T-helper 9 cell (primary cell): ENCODE measurements at places on chromosomes 4 and X.

- DNase-seq: no peak
These were observed 78.3 kb upstream of the EGFL6 start for GRCh38 chrX:13491061-13491460.

DNA sequence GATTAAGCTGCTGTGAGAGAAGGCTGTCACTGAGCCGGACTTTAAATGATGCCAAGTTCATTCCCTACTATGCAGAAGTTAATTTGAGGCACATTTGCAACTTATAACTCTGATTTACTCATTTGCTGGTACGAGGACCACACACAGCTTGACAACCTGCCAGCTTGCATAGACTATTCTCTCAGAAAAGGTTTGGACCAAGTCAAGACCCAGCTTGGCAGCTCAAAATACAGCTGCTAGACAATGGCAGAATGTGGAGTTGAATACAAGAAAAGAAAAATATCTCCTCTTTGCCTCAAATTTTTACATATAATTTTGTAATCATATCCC, 338.9 kb downstream of the DHX15 start:
- DNase-seq: no peak

DNA sequence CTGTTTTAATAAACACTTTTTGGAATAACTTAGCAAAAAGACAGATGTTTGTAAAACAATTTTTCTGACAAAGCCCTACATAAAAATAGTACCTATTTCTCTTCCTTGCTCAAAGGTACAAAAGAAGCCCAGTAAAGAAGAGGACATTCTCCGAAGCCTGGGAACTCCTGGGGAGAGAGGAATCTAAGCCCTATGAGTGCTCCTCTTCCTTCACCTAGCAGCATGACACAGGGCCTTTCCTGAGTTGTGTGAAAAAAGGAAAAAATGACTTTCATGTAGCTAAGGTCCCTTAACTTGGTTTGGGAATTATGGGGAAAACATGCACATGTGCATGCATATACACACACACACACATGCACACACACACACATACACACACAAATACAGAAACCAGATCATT, 586.9 kb downstream of the TMA16 start:
- no peak for DNase-seq

- DNase-seq: no peak
These were observed 36.6 kb upstream of the UGT2A1 start for GRCh38 chr4:69689599-69689998.

DNA sequence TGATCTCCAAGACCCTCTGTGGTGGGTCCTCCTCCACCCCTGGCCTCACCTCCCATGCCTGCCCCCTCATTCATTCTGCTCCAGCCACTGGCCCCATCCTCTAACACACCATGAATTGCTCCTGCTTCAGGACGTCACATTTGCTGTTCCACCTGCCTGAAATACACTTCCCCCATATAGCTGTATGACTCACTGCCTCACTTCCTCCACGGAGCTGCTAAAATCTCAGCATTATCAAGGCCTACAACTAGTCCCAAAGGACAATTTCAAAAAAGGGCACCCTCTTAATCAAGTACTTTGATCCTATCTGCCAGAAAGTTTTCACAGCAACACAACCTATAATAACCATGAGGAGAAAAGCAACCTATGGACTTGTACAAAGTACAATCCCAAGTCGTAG, 43.6 kb upstream of the PHOX2B start:
- no peak for DNase-seq

DNA sequence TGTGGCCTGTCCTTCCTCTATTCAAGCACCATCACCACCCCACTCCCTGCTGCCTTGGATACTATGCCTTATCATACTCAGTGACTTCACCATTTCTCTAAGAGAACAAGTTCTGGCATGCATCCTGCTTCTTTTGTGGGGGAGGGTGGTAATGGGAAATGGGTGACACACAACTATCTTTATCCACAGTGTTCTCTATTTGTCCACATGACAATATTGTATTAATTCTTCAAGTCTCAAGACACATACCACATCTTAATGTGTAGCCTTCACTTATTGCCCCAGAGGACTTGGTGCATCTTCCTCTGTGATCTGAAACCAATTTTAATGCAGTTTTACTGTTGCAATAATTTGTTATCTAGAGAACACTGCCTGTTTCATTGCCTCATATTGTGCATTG, 29.3 kb upstream of the UGT2B7 start:
- no peak for DNase-seq

DNA sequence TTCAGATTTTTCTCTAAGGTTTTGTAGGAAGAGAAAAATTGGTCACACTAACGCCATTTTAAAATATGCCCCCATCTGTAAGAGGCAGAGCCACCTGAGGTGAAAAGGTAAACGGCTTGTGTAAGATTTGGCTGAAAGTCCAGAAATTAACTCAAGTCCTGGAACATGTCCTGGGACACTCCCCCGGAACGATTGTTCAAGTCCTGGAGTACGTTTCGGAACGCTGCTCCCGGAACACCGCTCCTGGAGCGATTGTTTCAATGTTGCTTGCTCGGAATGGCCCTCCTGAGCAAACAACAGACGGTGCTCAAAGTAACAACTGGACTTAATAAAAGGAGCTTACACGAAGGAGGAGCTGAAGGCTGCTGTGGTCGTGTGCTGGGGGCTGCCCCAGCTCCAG, 796.5 kb upstream of the SLIT2 start:
- DNase-seq: no peak

GRCh38 chrX:39335513-39336235, 534.4 kb downstream of the MID1IP1 start:
- DNase-seq: no peak

DNA sequence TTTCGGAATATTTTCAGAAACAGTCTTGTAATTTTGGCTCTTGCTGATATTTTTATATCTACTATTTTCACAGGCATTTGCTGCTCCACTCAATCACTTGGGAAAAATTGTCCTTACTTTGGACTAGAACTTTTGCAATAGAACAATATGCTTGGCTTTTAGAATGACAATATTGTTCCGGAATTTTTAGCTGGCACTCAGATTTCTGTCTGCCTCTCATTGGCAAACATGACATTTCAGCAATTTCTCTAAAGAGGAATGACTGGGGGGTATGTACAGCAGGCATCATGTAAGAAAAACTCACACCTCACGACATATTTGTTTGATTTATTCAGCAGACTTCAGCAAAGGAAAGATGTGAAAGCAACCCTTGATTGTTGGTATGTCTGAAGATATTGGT, 243.6 kb upstream of the GPRIN3 start:
- no peak for DNase-seq

DNA sequence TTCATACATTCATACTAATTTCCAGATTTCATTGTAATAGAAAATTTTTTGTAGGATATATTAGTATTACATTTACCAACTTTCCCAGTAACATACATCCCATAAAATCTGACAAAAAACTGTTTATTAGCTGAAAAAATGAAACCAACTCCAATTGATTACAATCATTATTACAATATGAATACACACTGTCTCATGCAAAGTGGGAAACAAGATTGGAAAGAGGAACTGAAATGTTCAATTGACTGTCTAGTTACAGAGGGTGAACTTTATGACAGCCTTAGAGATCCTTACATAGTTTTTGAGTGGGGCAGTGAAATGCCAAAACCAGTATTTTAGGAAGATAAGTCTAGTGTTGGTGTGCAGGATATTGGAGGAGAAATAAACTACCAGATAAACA, 2.3 kb upstream of the AMBN start:
- no peak for DNase-seq

DNA sequence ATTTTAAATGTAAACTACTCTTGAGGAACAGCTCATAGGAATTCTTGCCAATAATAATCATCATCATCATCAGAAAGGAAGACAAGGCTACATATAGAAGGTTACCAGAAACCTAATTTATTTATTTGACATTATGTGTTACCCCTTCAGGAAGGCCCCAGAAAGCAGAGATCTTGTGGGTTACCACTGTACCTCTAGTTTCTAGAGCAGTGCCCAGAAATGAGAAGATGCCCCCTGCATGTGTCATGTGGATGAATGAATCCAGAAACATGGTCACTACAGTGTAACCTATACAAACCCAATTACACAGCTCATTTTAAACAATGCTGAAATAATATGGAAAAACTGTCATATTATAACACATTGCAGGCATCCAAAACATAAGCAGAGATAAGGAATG, 70.4 kb downstream of the ARAP2 start:
- DNase-seq: no peak

- no peak for DNase-seq
These were observed 15.7 kb downstream of the ADGRA3 start for GRCh38 chr4:22500128-22500611.

- no peak for DNase-seq
These were observed 1.6 kb upstream of the NDST3 start for GRCh38 chr4:118032691-118033090.

- DNase-seq: no peak
These were observed 33.8 kb upstream of the FGFR3 start for GRCh38 chr4:1759170-1759817.

DNA sequence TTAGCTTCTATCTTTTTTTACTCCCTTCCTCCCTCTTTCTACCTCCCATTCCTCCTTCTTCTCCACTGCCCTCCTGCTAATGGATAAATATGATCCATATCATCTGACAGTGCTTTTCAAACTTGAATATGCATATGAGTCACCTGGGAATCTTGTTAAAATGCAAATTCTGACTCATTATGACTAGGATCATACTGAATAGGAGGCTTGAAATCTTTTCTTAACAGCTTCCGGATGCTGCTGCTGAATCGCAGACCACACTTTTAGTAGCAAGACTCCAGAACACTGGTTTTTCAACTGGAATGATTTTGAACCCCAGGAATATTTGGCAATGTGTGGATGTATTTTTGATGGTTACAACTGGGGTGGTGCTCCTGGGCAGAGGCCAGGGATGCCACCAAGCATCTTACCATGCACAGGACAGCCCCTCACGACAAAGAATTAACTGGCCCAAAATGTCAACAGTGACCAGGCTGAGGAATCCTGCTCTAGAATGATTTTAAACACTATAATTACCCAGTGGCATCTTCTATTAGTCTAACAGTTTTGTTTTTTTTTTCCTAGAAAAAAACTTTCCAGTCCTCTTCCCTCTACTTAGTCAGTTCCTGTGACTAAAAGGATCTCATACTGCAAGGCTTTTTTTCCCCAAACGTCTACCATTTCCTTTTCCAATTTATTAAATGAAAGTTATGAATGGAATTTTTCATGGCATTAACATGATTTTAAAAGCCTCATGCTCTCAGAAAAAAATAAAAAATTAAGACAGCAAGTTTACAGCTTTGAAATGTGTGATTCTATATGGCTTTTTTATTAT, 10.6 kb upstream of the PYURF start:
- no peak for DNase-seq

GRCh38 chr4:71549516-71550160, 210.8 kb downstream of the SLC4A4 start:
- no peak for DNase-seq

DNA sequence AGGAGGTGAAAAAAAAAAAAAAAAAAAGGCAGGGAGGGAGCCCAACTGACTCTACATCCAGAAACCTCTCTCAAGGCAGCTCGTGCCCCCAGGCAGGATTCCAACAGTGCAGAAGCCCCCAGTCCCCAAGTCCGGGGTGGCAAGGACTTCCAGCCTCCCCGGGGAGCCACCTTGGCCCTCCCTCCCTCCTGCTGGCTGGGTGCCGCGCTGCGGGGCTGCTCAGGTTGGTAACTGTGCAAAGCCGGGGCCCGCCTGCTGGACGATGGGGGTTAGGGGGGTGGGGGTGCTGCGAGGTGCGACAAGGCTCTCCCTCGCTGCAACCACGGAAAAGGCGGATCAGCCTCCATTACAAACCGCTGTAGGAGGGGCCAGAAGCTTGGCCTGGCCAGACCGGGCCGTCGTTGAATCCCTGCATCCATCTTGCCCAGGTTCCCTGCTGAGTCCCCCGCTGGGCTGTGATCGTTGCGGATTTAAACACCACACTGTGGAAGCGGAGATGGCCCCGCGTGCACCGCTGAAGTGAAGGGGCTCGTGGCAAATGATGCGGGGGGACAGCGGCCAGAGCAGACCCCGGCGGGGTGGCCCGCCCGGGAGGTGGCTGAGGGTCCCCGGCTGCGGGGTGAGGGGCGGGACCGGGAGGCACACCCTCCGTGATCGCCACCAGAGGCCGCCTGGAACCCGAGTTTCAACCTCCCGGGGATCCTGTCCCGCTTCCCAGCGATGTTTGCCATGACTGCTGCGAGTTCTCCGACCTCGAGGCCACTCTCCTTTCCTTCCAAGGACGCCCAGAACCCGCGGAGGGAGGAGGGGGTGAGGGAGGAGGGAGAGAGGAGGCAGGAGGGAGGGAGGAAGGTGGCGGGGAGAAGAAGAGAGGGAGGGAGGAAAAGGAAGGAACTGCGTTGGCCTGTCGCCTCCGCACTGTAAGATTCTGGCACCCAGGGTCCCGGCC, 58.0 kb upstream of the DDX3X start:
- peak; percentile 32 for DNase-seq

- no peak for DNase-seq
These were observed 48.2 kb downstream of the CASK start for GRCh38 chrX:41875142-41875541.
